Foreskin fibroblast (primary cell): ENCODE measurements at places on chromosomes 11 and 22.

GRCh38 chr11:134857035-134857434 lies 445.0 kb upstream of the B3GAT1 start:
- no peak for DNase-seq

- no peak for DNase-seq
Measured at GRCh38 chr11:12273618-12273995, 103.8 kb upstream of the PARVA start.

DNA sequence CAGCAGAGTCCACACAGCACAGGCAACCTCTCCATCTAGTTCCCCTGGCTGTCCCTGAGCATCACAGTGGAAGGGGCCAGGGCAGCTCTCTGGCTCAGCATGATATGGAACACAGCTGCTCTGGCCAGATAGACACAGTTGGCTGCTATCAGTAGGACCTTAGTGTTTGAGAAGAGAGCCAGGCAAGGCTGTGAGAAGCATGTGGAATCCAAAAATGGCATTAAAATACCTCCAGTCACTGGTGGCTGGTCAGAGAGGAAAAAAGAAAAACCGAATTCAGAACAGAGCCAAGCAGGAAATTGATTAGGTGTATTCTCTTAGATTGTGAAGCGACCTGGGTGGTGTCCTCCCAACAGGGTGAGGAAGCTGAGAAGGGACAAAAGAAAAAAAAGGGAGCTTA lies 27.9 kb downstream of the SERPINH1 start:
- DNase-seq, result no peak

DNA sequence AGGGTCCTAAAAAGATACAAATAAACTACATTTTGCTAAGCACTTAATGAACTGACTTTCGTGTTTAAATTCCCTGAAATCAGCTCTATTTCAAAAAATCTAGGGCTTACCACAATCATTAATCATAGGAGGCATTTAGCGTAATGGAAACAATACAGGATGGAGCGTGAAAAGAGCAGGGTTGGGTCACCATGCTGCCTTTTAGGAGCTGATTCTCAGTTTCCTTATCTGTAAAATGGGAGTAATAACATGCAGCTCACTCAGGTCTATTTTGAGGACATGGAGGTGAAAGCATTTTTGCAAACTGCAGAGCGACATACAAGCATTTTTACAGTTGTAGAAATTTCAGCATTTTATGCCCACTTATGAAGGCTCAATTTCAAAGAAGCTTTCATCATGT lies 407.0 kb downstream of the TENM4 start:
- DNase-seq, result no peak

DNA sequence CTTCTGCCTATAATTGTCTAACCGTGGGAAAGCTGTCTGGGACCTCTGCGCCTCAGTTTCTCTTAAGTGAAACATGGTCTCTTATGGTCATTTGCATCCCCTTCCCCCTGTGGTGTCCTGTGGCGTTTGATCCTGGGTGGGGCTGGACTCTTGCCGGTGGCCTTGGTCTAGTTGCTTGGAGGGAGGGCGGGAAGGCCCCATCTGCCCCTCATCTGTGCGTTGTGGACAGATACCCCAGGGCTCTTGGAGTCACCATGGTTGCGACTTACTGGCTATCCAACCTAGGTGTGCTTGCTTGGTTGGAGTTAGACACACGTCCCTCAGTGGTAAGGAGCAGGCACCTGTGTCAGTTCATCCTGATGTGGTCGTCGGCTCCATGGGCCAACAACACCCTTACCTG lies 15.2 kb downstream of the SHANK3 start:
- DNase-seq, result no peak

GRCh38 chr11:120365512-120365911 lies 29.3 kb downstream of the ARHGEF12 start:
- DNase-seq, result no peak

- DNase-seq, result no peak
Measured at GRCh38 chr11:72309074-72309598, 65.2 kb upstream of the PHOX2A start.

GRCh38 chr11:123518496-123519054 lies 88.5 kb downstream of the GRAMD1B start:
- no peak for DNase-seq

- no peak for DNase-seq
Measured at GRCh38 chr11:45983471-45983845, 61.0 kb downstream of the LARGE2 start.

GRCh38 chr11:16058671-16059070 lies 297.7 kb downstream of the SOX6 start:
- no peak for DNase-seq

- no peak for DNase-seq
Measured at GRCh38 chr22:42132457-42132856, 1.8 kb upstream of the CYP2D6 start.

DNA sequence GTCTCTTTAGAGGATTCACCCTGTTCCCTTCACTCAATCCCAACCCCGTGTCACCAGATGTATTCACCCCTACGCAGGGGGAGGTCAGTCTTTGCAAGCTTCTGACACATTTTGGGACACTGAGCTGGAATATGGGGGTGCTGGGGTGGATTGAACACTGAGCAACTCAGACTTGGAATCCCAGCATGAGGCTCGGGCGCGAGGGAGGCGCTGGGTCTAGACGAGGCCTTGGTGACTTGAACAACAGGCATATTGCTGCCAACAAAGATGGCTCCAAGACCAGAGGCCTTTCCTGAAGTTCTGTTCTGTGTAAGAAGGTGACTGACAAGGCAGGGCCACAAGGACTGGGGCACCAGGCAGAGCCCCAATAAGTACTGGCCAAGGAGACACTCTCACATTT lies 3.0 kb upstream of the SCGB2A1 start:
- no peak for DNase-seq

DNA sequence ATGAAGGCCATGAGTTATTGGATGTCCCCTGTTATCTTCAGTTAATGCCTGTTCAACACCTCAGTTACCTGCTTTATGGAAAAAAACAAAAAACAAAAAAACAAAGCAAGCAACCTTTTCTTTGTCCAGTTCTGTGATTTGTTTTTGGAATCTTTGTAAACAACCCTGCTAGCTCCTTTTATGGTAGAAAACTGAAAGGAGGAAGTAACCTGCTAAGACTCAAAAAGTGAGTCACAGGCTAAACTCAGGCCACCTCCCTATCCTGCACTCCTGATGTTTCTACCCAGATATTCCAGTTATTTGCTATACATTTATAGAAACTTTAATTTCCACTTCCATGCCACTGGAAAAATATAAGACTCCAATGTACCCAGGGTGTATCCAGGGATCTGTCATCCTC lies 20.6 kb upstream of the TLCD5 start:
- DNase-seq, result no peak

DNA sequence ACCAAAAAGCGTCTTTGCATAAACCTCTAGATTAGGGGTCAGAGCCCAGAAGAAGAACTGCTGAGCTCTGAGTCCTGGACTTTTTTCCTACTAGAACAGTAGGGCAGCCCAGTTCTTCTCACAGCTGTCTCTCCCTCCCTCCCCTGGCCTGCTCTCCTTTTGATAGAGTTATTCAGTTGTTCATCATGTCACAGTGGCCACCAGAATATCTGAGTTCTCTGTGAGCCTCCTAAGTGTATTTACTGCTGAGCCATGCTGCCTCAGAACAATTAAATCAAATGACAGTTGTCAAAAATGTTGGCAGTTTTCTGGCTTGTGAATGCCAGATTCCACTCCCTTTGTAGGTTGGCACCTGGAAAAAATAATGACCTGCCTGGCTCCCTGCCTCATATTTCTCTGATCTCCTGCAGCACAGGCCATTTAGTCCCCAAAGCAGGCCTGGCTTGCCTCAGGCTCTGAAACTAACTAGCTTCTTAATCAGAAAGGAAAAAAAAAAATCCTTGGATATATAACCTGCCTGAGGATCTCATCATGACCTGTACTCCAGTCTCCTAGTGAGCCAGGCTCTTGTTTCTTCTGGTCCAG lies 377.4 kb upstream of the LARGE1 start:
- no peak for DNase-seq

- no peak for DNase-seq
Measured at GRCh38 chr11:103887001-103887658, 149.3 kb upstream of the DDI1 start.

DNA sequence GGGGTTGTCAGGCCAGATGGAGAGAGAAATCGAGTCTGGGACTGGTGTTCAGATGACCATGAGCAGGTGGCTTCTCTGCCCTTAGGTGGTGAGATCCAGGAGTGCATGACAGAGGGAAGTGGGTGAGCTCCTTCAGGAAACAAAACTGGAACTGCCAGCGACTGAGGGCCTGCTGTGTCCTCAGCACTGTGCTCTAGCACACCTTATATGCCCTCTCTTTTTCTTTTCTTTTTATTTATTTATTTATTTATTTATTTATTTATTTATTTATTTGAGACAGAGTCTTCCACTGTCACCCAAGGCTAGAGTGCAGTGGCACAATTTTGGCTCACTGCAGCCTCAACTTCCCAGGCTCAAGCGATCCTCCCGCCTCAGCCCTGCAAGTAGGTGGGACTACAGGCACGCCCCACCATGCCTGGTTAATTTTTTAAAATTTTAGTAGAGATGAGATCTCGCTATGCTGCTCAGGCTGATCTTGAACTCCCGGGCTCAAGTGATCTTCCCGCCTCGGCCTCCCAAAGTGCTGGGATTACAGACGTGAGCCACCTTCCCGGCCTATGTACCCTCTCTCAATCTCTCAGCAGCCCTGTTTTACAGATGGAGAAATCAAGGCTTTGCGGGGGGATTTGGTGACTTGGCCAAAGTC lies 14.8 kb upstream of the RASD2 start:
- no peak for DNase-seq

DNA sequence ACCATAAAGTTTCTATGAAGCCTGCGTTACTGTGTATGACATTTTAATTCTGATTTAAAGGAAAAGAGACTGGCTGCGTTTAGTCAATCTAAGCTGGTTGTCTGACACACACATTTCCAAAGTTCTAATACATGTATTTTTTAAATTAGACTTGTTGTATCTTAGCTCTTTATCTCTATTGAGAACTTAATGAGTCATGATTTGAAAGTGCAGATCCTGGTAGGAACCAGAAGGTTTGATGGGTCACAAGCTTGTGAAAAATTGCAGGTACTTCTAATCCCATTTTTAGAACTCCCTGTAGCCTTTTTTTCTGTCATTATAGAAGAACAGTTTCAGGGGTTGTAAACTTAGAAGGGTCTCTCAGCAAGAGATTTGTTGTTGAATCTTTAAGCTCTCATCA lies 210.3 kb downstream of the DDX10 start:
- no peak for DNase-seq

DNA sequence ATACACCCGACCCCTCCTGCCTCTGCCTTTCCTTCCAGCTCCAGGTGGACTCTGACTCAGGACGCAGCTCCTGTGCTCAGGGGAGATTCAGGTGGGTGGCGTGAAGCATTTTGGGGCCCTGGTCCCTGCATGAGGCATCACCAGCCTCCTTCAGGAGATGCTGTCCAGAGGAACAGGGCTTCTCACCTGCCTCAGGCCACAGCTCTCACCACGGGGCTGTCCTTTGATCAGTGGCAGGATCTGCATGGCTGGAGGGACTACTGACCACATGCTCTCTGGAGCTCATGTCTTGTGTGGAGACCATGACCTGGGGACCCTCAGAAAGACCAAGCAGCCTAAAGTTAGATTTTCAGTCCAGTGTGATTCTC lies 58.8 kb downstream of the GGTLC2 start:
- no peak for DNase-seq

DNA sequence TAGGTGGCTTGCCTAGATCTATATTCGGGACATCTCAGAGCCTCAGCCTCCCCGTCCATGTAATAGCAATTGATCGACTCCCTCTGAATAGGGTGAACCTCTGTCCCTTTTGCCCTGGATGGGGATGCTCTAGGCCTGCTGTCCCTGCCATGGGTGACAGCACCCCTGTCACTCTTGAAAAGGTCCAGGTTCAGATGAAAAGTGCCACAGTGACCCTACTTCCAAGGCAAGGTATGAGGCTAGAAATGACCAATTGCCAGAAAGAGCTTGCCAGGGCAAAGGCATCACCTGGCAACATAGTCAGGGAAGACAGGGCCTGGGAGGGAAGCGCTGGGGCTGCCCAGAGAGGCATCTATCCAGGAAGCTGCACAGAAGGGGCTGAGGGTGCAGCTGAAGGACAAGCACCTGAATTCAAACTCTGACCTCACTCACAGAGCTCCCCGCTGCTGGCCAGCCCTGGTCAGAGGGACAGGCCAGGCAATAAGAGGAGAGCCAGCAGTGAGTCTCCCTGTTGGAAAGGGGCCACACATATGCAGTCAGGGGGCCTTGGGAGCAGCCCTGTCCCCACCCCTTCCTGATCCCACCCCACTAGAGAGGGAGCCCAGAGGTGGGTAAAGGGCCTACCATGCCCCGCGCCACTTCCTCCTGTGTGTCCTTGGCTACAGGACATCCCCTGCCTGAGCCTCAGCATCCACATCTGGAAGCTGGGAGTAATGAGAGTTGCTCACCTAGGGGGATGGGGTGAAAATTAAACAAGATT lies 9.0 kb upstream of the APOBEC3A start:
- DNase-seq, result no peak

- peak; percentile 92 for DNase-seq
Measured at GRCh38 chr11:129279326-129280026, 87.4 kb upstream of the ARHGAP32 start.

GRCh38 chr22:37906364-37907008 lies 389 bp downstream of the MICALL1 start:
- peak; percentile 52 for DNase-seq

DNA sequence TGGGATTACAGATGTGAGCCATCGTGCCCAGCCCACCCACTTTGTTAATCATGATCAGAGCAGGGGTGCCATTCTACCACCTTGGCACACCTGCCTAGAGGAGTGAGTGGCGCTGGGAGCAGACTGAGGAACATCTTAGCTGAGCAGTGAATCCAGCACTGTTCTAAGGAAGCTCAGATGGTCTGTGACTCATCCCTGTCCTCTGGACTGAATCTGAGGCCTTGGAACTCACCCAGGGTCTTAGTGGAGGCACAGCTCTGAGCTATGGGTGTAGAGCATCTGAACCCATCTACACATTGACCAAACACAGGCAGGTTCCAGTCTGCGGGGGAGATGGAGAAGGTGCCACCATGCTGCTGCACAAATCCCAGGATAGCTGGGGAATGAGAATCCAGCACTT lies 14.9 kb downstream of the PGAP2 start:
- DNase-seq, result peak; percentile 89

GRCh38 chr11:110447897-110448745 lies 18.4 kb downstream of the FDX1 start:
- no peak for DNase-seq

- DNase-seq, result no peak
Measured at GRCh38 chr22:18078329-18079041, 695 bp downstream of the PEX26 start.

DNA sequence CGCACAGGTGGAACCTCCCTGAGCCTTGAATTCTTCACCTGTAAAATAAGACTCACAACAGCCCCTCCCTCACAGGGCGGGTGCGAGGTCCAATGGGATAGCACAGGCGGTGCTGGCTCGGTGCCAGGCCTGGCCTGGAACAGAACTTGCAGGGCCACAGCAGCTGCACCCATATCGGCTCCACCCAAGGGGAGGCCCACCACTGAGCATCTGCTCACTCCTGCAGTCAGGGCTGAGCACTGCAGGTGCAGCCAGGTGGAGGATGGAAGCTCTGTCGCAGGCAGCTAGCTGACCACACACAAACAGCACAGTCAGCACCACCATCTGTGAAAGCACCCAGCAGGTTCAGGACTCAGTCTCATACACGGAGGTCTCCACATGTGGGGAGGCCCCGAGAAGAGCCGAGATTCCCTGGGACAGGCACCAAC lies 19.6 kb downstream of the VPS37C start:
- no peak for DNase-seq

- peak; percentile 43 for DNase-seq
Measured at GRCh38 chr11:114762408-114762807, 84.1 kb downstream of the NXPE2 start.
